ENCODE measurements at places on chromosomes 6 and 20. TPM values are rescaled to one million over a fixed set of nuclear protein-coding genes. Genes with fewer than 3 reads are reported as not detected.

The GNAS-AS1 gene
- not detected for polyA plus RNA-seq

The GNMT gene
- polyA plus RNA-seq = 0.55 TPM

The BCAS1 gene
- polyA plus RNA-seq = 0.57 TPM

The ZNF341 gene
- 1.7 TPM for polyA plus RNA-seq

The ARMC2 gene
- 4.2 TPM for polyA plus RNA-seq

The ANKEF1 gene
- polyA plus RNA-seq = 2.0 TPM

The SLC17A1 gene
- polyA plus RNA-seq = not detected

The ZNF831 gene
- 8.4 TPM for polyA plus RNA-seq

The FAM8A1 gene
- polyA plus RNA-seq = 5.8 TPM

The COL9A3 gene
- polyA plus RNA-seq = not detected

The FOXQ1 gene
- not detected for polyA plus RNA-seq

The BMP2 gene
- 1.2 TPM for polyA plus RNA-seq

The PDYN gene
- polyA plus RNA-seq = not detected

The HLA-DMA gene
- 69.7 TPM for polyA plus RNA-seq

The SLC24A3 gene
- not detected for polyA plus RNA-seq

The LRRC73 gene
- not detected for polyA plus RNA-seq

GRCh38 chr6:7239590-7239948 lies 73.4 kb downstream of the SSR1 start:
- no peak for DNase-seq

- DNase-seq = no peak
These were observed 29.4 kb downstream of the DUSP22 start for GRCh38 chr6:321536-322258.

- no peak for DNase-seq
These were observed 13.0 kb downstream of the FBXO5 start for GRCh38 chr6:152969688-152970418.

DNA sequence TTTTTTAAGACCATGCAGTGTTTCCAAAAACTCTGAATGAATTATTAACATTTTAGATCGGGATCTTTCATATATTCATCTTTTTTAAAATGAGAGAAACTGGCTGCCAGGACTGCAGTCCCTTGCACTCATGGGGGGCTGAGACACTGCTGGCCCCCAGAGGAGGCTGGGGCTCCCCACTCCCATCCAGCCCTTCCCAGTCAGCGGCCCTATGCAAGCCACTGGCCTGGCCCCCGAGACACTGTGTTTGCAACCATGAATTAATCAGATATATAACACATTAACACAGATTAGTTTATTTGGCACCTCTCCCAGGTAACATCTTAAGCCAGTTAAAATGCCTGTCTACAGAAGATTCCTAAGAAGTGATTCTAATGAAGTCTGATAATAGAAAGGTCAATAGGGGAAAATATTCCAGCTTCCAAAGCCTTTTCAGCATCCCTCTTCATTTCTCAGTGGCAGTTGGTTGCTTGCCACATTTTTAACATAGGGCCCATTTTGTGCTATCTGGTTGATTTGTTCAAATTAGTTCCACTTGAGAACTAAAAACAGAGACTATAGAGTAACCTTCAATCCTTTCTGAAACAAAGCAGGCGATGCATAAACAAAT lies 184.4 kb upstream of the FBXL4 start:
- DNase-seq = no peak

- DNase-seq = no peak
These were observed 58.7 kb downstream of the OTOR start for GRCh38 chr20:16806886-16807285.

DNA sequence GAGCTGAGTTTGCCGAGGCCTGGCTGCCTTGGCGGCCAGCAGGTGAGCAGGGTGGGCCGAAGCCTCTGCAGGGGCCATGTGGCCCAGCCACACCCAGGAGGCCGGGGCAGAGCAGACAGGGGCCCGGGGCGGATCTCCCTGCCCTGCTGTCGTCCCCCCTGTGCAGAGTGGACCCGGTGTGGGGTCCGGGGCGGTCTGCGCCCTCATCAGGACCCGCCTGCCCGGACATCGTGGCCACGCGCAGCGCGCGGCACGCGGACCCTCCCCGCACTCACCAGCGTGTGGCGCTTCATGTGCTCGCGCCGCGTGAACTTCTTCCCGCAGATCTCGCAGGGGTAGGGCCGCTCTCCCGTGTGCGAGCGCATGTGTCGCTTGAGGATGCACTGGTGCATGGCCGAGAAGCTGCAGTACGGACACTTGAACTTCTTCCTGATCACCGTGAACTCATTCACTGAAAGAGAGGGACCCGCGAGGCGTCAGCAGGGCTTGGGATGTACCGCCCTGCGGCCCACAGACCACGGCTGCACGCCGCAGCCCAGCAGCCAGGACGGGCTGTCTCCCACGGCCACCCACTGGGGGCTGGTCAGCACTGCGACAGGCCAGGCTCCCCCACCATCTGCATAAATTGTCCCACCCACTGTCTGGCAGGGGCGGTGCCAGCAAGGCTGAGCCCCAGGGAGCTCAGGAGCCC lies 13.0 kb downstream of the SLC2A4RG start:
- no peak for DNase-seq

- DNase-seq = peak; percentile 17
These were observed 62.0 kb upstream of the EPB41L1 start for GRCh38 chr20:36092398-36093024.

DNA sequence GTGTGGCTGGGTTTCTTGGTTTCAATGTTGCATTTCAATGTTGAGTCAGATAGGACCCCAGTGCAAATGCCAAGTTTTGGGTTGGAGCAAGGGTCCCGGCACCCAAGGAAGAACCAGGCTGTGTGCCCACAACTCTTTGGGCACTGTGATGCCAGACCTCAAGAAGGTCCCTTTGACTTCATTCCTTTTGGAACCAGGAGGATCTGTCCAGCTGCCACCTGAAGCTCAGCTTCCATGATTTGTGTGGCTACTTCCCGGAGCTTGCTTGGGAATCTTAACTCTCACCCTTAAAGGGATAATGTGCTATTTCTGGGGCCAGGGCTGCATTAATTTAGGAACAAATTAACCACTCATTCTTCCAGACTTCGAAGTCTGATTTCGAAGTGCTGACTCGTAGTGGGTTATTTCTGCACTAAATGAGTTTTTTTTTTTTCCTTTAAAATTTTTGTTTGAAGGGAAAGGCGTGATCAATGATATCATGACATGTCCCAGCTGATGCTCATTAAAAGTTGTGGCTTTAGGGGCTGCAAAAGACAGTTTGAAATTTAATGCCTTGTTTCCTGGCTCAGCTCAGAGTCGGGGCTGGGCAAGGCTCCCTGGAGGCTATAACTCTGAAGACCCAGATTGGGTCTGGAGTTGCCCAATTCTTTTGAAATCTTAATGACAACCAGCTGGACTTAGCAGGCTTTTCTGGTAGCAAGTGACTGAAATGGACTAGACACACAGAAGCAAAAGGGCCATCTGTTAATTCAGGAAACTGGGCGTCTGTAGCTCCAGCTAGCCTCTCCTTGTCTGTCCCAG lies 24.0 kb upstream of the PHACTR3 start:
- DNase-seq = no peak

DNA sequence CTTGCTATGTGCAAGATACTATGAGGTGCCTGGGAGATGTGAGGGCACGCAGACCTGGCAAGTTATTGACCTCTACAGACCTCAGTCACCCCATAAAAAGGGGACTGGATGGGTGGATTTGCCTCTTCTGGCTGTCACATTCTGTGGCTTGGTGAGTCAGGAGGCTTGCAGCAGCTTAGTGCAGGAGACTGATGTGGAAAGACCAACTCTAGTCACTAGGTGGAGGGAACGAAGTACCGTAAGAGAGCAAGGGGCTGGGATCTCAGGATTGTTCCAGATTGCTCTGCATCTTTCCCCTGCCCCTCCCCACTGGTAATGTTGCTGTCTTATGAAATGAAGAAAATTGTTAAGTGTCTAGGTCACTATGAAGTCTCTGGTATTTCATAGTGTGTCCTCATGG lies 3.3 kb downstream of the MAPRE1 start:
- DNase-seq = no peak

DNA sequence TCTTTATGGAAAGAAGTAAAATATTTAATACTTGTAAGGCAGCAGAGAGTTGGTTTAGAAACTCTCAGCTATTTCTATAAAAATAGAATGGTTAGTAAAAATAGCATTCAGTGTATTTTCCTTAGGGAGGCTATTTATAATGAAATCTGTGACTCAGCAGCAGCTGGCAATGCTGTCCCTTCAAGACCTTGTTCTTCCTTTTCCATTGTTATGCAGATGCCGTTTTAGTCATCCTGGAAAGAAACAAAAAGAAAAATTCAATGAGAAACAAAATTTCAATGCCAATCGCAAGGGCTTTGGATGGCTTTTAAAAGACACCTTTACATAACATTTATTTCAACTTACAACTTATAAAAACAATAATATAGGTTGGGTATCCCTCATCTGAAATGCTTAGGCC lies 17.5 kb downstream of the MPC1 start:
- no peak for DNase-seq

DNA sequence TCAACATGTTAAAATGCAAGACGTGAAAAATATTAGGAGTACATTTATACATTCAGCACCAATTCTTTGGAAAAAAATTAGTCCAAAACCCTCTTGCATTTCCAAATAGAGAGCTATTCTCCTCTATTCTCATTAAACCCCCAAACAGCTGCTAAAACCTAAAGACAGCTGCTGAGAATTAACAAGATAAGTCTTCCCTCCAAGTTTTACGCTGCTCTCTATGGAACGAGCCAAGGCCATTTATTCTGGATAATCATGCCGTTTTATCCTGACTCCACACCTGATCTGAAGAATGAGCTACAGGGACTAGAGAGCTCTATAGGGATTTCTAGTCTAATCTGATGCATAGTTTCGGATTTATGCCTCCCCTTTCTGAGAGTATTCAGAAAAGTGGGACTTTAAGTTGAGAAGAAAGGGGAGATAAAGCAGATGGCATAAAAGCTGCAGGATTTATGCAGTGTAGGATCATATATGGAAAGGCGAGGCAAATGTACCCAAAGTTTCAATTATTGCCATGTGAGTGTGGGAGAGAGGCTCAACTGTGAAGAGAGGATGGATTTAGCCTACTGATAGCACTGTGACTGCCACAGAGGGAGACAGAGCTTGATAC lies 64.7 kb upstream of the HS3ST5 start:
- no peak for DNase-seq

GRCh38 chr6:135195041-135195440 lies 13.9 kb downstream of the MYB start:
- no peak for DNase-seq

DNA sequence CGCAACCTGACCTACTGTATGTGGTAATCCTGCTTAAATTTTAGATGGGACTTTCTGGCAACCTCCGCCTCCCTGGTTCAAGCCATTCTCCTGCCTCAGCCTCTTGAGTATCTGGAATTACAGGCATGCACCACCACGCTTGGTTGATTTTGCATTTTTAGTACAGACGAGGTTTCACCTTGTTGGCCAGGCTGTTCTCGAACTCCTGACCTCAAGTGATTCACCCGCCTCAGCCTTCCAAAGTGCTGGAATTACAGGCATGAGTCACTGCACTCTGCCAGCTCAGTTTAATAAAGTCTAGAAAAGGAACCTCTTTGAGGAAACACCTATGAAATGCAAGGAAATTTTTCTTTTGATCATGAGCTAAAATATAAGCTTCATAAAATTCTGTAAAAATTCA lies 9.0 kb upstream of the PLCB4 start:
- DNase-seq = no peak

- DNase-seq = no peak
These were observed 19.8 kb upstream of the SF3B5 start for GRCh38 chr6:144115219-144115618.

GRCh38 chr6:136792095-136792409 lies 225 bp downstream of the MAP3K5 start:
- no peak for DNase-seq

GRCh38 chr6:106167096-106167814 lies 81.1 kb downstream of the PRDM1 start:
- no peak for DNase-seq

- no peak for DNase-seq
These were observed 23.5 kb downstream of the ZFP64 start for GRCh38 chr20:52168116-52168515.

- no peak for DNase-seq
These were observed 85.0 kb downstream of the FNDC1 start for GRCh38 chr6:159254186-159254585.

DNA sequence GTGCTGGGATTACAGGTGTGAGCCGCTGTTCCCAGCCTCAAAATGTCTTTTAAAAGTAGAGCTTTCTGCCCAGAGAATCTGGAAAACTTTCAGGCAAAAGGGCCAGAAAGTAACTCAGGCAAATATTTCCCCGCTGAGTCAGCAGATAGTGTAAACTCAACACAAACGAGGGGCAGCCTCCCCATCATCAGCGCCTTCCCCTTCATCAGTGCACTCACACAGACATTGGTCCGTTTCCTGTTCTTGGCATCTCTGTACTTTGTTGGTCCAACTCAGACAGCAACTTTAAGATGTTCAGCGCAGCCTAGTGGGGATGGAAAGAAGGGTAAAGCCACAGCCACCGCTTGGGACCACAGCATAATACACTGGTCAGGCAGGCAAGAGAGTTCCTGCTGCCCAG lies 69.5 kb downstream of the CSE1L start:
- DNase-seq = no peak

GRCh38 chr6:83920017-83920416 lies 60.5 kb downstream of the CYB5R4 start:
- DNase-seq = no peak

- no peak for DNase-seq
These were observed 564.8 kb downstream of the RFPL4B start for GRCh38 chr6:112911959-112912358.

GRCh38 chr6:147551976-147552375 lies 43.5 kb downstream of the SAMD5 start:
- DNase-seq = no peak

- DNase-seq = no peak
These were observed 239.5 kb downstream of the SLC35F1 start for GRCh38 chr6:118146584-118146983.

GRCh38 chr6:22637782-22638181 lies 68.4 kb downstream of the HDGFL1 start:
- no peak for DNase-seq

DNA sequence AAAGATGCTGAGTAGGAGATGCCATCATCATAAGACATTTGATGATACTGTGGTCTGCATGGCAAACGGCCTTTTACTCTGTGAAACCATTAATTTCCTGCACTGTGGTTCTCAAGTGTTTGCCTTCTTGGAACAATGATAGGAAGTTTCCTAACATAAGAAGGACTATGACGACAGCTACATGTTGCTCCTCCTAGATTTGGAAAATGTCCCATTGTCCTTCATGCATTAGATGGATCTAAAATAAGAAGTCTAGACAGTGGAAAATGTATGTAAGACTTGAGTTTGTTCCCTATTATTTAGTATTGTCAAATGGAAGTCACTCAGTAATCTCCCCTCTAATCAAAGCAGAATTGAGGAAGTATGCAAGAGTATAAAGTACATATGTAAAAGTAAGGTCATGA lies 98.5 kb upstream of the TMEM170B start:
- DNase-seq = no peak

GRCh38 chr6:20927130-20927860 lies 393.0 kb downstream of the CDKAL1 start:
- no peak for DNase-seq

Data from immature natural killer cell (primary cell).